Left ventricle myocardium superior (tissue), 1 donor: ENCODE measurements at places on chromosomes 16 and 17. TPM values are rescaled to one million over a fixed set of nuclear protein-coding genes. Genes with fewer than 3 reads are reported as not detected.

NPIPA7 gene
- total RNA-seq, result 2.9 TPM

CEP295NL gene
- total RNA-seq, result 0.79 TPM

DNA sequence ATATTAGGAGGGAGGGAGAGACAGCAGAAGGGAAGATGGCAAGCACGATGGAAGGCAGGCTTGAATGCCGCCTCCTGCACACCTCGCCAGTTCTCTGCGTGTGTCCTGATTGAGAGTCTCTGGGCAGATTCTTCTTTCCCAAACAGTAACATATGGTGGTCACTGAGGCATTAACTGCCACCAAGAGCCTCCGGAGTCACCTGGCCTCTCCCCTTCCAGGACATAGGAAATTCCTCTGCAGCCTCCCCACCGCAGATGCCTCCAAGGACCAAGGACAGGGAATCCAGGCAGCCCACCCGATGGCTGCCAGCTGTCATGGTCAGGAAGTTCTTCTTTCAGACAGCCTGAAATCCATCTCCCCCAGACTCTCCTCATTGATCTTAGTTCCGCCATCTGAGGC lies 149.3 kb downstream of the ENGASE start:
- no peak for DNase-seq

DNA sequence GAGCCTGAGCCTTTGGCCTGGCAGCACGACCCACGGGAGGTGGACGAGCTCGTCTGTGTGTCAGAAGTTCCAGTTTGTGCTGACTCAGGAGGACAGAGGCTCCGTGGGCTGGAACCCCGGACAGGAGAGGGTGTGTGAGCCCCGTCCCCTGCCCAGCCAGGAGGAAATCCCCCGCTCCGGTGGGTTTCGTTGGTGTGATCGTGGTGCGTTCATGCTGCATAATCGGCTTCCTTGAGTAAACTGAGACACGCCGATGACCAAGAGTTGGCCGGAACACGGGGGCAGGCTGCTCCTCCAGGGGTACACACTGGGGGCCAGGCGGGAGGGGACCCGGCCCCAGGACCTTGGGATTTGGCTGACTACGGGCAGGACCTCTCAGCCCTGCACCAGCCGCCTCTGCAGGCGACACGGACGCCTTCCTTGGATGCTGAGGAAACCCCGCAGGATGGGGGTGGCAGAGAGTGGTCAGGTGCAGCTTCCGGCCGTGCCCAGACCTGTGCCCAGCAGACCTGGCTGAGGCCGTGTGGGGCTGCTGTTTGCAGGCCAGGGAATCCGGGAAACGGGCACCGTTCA lies 8.5 kb downstream of the METRNL start:
- no peak for DNase-seq

DNA sequence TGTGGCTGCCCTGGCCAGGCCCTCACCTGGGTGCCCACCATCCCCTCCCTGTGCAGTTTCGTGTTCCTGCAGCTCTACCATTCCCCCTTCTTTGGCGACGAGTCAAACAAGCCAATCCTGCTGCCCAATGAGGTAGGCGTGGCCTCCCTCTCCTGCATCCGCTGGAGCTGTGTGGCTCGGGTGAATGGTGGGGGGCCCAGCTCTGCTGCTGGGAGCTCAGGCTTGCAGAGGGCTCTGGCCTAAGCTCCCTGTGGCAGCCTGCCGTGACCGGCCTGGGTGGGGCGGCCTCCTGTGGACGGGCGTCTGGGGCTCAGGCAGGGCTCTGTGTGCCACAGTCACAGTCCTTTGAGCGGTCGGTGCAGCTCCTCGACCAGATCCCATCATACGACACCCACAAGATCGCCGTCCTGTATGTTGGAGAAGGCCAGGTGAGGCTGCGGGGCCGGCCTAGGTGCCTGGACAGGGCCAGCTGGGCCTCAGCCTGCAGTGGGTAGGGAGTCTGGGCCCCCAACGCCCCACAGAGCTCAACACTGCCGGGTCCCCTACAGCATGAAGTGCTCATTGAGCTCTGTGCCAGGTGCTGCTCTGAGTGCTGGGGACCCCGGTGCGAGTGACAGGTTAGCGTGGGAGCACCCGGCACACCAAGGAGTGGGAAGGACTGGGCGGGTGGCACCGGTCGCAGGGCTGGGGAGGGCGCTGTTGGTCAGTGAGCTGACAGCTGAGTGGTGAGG lies 37.3 kb downstream of the TSC2 start:
- DNase-seq, result no peak

DNA sequence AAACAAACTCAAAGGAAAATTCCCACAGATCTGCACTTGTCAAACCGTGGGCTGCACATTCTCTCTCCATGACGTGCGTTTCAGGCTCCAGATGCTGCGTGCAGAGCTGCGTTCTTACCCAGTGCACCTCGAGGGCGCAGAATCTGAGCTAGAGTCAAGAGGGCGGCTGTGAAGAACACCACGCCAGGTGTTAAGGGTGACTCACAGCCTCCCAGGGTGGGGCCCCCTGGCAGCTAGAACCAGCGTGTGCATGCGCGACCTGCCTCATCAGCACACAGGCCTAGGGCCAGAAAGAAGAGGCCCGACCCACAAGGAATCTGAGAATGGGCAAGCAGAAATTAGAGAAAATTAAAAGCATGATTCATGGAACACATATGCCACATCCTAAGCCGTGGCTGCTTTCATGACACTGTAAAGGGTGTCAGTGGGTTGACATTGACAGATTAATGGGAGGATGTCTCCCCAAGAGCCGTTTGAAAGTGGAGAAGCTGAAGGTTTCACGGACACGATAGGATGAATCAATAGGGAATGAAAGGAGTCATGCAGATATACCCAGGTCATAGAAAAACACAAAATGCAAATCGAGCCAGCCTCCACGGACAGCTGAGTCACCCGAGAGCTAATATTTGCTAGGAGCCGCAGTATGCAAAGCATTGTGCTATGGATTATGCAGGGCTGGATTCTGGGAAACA lies 29.0 kb downstream of the MARCHF10 start:
- DNase-seq, result no peak
